ENCODE measurements at places on chromosomes 3 and 15.

DNA sequence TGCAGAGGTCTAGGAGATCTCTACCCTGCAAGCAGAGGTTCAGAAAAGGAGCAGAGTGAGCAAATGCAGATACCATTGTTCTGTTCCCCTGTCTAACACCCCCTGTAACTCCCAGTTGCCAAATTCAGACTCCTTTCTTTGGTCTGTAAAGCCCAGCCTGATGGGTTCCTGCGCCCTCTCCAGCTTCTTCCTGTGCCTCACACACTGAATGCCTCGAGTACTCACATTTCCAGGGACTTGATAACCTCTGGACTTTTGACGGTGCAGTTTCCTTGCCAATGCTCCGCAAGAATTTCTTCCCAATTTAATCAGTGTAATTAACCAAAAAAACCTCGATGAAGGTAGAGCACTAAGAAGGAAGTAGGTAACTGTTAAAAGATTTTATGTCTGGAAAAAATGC, 19.3 kb downstream of the PDE8A start:
- DNase-seq, result no peak

DNA sequence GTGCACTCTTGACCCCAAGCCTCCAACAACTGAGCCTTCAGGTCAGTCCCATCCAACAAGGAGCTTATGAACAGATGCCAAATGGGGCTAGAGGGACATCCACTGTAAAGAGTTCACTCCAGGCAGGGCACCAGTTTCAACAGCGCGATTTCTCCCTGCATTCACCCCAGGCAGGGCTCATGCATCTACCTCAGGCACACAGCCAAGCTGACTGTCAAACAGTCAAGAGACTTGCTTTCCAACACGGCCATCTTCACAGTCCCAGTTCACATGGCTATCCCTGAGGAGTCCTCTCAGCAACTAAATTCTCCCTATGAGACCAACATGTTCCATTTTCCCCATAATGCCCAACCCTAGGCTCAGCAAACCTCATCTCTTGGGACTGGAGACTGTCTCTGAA, 17.7 kb downstream of the SLC25A20 start:
- DNase-seq, result no peak

DNA sequence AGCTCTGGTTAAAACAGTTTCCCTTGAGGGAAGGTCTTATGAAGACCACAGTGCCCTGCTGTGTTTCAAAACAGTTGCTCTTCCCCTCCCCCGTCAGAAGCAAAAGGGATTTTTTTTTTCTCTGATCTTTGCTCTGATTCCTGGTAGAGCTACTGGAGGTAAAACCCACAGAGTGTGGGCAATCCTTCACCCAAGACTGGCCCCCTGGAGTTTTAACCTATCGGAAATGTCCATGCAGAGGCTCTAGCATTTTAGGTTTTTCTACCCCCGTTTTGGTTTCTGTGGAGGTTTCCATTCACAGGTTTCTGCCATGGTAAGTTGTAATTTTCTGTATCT, 27.7 kb downstream of the GRM2 start:
- DNase-seq, result no peak

DNA sequence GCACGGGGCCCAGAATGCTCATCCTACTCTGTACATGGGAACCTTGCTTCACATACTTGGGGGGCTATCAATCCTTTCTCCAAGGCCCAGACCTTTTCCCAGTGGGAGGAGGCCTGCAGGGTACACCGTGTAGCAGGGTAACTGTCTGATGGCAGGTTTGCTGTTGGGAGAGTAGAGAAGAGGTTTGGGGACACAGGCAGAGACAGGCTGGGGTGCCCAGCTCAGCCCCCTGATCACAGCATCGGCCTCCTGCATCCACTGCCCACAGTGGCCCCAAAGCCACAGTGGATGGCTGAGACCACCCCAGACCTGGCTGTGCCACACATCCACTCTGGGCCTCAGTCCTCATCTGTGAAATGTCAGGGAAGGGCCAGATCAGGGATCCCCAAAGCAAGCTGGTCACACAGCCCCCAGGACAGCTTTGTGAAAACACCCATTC, 5.6 kb downstream of the CHRNA3 start:
- DNase-seq, result no peak

GRCh38 chr3:23612296-23612891, 193.4 kb upstream of the UBE2E1 start:
- no peak for DNase-seq

GRCh38 chr3:169508426-169508825, 155.1 kb downstream of the MECOM start:
- DNase-seq, result no peak

- no peak for DNase-seq
Measured at GRCh38 chr3:31974471-31974870, 6.6 kb downstream of the OSBPL10 start.

- DNase-seq, result no peak
Measured at GRCh38 chr3:24944805-24945520, 450.3 kb upstream of the THRB start.

GRCh38 chr3:115077501-115078250, 69.4 kb downstream of the ZBTB20 start:
- DNase-seq, result no peak

DNA sequence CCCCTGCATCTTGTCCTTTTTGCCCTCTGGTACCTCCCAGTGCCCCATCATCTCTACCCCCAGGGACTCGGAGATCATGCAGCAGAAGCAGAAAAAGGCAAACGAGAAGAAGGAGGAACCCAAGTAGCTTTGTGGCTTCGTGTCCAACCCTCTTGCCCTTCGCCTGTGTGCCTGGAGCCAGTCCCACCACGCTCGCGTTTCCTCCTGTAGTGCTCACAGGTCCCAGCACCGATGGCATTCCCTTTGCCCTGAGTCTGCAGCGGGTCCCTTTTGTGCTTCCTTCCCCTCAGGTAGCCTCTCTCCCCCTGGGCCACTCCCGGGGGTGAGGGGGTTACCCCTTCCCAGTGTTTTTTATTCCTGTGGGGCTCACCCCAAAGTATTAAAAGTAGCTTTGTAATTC, 1.5 kb downstream of the SERF2 start:
- no peak for DNase-seq

- no peak for DNase-seq
Measured at GRCh38 chr15:43126356-43126755, 7.0 kb upstream of the TMEM62 start.

GRCh38 chr15:26049900-26050657, 187.0 kb upstream of the ATP10A start:
- no peak for DNase-seq

DNA sequence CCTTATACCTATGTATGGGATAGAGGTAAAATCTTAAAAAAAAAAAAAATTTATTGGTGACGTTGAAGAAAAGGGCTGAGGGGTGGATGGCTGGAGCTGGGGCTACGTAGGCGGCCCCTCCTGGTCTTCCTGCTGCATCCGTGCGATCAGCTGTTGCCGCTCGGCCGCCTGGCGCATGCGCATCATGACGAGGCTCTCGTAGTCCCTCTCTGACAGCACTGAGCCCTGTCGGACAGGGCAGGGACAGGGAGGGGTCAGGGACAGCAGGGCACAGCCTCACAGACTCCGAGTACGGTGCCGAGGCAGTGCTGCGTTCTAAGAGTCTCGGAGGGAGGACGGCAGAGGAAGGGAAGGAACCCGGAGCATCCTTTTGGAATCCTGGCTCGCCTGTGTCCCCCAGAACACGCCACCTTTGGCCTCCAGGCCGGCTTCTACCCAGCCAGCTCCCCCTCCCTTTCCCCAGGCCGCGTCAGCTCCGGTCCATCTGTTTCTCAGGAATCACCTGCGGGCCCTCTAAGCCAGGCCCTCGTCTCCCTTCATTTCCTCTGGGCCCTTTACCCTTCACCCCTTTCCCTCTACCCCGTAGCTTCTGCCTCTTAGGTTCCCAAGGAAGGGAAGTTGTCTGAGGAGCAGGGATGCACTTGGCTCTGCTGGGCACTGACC, 1.8 kb upstream of the C15orf62 start:
- no peak for DNase-seq

DNA sequence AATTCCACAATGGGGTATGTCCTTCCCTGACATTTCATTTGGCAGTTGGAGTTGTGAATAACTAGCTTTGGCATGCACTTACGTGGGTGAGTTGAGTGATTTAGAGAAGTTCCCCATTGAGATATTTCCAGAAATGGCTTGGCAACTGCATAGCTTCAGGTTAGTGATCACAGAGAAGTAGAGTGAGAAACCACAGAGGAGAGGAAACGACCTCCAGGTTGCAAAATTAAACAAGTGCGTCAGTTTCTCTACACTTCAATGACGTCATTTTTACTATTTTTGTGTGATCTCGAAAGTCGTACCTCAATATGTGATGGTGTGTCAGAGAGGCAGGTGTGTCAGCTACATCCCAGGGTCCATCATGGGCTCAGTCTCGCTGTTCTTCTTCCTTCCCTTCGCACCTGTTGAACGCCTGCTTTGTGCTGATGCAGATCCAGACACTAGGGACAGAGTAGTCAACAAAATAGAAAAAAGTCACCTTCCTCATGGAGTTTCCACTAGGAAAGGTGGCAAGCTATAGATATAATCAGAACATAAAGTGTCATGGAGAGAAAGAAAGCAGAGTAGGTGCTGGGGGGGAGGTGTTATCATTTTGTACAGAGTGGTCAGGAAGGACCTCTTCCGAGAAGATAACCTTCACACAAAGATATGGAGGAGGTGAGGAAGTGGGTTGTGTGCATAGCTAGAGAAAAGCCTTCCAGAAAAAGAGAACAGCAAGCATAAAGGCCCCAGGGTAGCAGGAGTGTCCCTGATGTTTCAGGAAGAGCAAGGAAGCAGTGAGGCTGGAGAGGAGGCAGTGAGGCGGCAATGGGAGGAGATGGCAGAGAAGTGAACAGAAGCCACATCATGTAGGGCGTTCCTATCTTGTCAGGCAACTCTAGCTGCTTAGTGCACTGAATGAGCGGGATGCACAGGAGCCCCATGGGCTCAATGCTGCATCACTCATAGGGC, 75.6 kb downstream of the MCTP2 start:
- DNase-seq, result no peak

GRCh38 chr3:73365756-73366397, 258.9 kb downstream of the PDZRN3 start:
- no peak for DNase-seq

GRCh38 chr15:93049914-93050578, 39.0 kb downstream of the RGMA start:
- no peak for DNase-seq

Data from activated CD8-positive, alpha-beta memory T cell treated with anti-CD3 and anti-CD28 coated beads for 48 hours (primary cell).